ENCODE measurements at places on chromosomes 2 and 18.

DNA sequence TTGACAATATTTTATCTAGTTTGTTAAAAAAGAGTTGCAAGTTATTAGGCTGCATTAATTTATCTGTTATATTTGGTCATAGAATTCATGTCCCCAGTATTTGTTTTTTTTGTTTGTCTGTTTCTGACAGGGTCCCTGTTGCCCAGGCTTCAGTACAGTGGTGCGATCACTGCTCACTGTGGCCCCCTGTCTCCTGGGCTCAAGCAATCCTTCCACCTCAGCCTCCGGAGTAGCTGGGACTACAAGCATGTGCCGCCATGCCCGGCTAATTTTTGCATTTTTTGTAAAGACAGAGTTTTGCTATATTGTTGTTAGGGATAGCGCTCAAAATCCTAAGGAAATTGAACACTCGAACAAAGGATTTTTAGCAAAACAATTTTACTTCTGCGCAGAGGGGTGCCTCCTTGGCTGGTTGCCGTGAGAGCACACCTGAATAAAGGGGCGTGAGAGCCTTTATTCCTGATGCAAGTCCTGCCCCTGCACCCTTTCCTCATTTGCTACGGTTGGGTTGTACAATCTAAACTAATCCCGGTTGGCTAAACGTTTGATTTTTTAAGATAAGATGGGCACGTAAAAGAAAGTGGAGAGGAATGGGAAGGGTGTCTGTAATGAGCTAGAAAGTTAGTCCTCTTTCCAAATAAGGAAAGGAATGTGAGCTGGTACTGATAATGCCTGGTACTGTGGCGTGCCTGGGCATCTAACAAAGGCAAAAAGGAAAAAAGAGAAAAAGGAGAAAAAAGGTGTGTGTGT is 65.5 kb downstream of the COMMD1 start:
- no peak for DNase-seq

DNA sequence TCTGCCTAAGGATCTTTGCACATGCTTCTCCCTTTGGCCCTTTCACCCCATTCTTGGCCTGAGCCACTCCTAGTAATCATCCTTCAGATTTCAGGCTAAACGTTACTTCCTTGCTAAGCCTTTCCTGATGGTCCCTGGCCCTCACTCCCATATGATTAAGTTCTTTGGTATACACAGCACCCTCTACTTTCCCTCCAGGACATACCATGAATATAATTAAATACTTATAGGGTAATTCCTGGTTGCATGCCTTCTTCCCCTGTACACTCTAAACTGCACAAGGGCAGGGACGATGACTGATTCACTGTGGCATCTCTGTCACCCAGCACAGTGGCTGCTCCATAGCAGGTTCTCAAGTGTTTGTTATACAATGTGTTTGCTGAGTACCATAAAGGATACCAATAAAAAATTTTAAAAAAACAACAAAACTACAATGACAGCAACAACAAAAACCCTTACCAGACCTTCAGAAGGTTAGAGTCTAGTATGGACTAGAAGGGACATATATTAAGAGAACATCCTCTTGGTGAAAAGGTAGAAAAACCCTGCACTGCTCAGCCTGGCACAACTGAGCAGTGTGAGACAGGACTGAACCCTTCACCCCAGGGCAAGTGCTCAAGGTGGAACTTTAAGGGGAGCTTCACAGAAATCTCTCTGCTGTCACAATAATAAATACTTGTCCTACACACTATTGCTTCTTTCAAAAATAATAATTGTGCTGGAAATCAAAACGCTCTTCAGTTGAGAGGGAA is 76.2 kb downstream of the AAK1 start:
- no peak for DNase-seq

DNA sequence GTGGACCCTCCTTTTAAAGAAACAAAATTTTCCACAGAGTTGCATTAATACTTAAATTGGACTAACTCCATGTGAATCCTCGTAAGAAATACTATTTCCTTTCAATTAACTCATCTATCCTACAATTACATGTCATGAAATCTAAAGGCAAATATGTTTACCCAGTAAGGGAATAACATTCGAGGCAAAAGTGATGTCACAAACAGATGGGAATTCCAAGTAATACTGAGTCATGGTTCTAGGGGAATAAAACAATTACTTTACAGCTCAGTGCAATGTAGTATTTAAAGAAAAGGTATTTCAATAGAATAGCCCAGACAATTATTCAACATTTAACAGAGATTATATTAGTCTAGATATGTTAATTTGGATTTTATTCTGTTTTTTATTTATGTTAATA is 205.8 kb downstream of the ZNF385B start:
- DNase-seq: no peak

DNA sequence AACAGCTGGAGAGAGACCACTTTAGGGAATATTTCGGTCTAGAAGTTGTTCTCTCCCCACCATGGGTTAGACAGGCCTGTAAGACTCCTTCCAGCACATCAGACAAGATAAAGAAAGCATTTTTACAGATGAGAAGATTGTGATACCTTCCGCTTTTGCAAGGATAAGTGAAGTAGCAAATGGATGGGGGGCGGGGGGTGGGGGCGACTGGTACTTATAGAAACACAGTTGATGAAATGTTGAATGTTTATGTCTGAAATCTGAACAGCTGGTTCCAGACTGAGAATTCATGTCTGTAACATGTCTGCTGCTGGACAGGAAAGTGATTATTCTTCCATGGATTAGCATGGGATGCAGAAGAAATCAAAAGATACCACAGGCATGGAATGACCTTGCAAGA is 90.5 kb upstream of the FN1 start:
- DNase-seq: no peak

DNA sequence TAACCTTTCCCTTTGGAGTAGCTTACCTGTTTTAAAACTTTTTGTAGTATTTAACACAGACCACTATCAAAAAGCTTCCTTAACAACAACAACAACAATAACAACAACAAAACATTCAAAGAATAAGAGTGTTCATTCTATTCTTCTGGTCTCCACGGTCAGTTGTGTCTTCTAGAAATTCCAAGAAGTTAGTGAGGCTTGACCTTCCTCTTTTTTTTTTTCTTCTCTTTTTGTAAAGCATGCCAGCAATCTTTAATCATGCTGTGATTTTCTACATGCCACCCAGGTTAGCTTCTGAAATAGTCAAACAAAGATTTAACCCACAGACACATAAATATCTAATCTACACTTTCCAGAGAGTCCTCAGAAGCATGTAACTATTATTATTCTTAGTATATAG is 28.4 kb upstream of the KLHL14 start:
- no peak for DNase-seq

DNA sequence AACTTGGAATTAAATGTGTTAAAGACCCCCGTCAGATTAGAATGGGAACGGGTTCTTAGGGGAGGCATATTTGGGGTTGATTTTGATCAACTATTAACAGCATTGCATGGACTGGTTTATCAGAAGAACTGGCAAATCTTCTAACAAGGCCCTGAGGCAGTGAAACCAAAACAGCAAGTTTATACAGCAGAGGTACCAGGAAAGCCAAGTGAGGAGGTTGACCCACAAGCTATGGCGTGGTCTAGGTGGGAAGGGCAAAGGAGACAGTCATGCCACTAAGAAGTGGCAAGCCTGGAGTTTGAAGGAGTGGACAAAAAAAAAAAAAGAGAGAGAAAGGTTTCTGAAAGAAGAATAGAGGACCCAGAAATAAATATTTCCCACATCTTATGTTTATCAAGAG is 187.0 kb downstream of the MREG start:
- no peak for DNase-seq

GRCh38 chr2:127308586-127309138 is 14.7 kb upstream of the ERCC3 start:
- DNase-seq: no peak
